ENCODE measurements at places on chromosomes 1 and 21.

DNA sequence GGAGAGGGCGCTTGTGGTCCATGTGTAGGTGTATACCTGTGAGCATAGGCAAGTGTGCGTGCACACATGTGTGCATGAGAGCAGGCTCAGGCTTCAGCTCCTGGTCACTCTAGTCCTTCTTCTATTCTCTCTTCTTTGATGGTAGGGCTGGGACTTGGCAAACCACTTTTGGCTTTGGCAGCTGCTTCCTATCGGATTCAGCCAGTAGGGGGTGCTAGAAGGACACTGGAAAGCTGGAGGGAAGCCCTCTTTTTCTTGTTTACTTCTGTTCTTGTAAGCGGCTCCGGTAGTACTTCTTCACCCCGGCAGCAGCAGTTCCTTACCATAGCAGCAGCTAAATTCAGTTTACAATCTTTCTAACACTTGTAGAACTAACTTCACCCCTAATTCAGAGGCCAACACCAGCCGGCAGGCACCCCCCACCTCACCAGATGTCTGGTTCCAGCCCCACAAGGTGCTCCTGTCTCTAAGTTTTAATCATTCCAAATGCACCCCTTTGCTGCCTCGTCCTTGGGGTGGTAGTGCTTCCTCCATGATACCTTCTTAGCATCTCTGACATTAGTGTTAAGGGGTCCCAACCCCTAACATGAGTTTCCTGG, 25.1 kb downstream of the NENF start:
- no peak for DNase-seq

DNA sequence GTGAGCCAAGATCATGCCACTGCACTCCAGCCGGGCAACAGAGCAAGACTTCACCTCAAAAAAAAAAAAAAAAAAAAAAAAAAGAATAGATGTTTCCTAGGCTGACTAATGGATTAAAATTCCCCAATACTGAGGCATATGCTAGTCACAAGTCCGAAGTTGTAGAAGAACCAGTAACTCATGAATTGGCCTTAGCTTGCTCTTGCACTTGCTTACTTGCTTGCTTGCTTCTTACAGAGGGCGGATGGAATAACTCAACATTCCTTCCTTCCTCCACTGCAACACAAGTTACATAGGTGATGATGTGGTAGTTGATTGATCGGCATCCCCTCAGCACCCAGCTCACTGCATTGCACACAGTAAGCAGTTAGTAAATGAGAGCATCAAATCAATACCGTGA, 2.8 kb upstream of the TARS2 start:
- no peak for DNase-seq

DNA sequence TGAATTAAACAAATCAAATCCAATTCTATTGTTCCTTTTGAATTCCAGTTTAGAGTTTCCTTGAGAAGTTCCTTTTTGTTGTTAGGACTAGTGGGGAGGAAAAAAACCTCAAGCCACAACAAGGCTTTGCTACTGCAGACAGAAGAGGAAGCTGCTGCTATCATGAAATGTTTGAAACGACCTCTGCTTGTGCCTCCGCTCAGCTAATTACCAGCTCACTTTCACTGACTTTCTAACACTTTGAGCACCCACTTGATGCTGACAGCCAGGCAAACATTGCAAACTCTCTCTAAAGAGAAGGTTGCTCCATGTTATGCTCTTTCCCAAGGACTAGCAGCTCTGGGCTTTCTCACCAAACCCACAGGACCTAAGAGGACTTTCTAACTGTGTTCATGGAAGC, 203.9 kb upstream of the PROX1 start:
- DNase-seq = no peak

DNA sequence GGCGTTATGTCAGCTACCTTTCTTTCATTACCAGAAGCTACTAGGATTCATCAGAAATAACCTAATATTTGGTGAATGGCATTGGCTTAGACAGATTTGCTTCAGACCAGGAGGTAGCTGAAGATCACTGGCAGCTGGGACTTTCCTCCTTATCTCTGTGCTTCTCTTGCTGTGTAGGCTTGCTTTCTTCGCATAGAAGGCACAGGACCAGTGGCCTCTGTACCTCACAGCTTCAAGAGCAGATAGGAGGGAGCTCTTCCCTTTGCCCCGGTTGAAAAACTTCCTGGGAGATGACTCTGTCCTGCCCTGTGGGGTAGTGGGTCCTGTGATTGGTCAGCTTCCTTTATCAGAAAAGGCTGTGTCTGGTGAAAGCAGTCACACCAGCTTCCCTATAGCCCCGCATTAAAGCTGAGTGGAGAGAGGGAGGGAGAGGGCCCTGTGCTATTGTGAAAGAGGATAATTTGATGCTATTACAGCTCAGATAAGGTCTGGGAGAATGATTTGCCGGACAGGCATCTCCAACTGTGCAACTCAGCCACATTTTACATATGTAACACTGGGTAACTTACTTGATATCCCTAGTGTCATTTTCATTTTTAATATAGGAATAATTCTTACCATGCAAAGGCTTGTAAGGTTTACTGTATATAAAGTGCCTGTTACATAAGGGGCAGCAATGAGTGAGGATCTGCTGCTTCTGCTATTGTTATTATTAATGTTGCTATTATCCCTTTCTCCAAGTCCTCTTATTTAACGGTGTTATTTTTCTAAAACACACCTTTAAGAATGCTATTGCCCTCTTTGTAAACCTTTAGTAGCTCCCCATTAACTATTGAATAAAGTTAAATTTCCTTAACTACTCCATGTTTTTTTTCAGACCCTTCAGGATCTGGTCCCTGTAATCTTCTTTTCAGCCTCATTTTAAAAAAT, 31.6 kb downstream of the OSBPL9 start:
- DNase-seq = no peak
